ENCODE measurements at places on chromosomes 3 and 15. TPM values are rescaled to one million over a fixed set of nuclear protein-coding genes. Genes with fewer than 3 reads are reported as not detected.
A peak's percentile ranks its signal among the peaks of the same experiment; 100 is the strongest.

DNA sequence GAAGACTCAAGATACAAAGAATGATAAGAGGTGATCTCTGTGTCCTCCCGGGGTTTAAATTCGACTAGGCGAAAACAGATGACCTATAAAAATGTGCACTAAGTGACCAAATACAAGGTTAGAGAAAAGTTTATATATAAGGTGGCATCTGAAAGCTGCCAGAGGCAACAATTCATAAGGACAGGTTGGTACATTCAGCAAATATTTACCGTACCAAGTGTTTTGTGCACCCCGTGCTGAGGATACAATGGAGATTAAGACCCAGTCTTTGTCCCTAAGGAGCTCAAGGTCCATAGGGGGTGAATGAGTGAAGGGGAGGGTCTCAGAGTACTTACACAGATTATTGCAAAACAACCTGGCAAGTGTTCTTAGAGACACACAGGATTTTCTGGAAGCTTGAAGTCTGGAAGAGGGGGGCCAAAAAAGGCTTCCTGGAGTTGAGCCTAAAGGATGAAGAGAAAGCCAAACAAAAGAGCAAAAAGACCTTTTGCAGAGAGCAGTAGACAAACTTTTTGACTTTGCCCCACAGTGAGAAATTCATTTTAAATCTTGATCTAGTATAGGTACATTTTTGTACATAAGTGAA is 71.4 kb upstream of the LRIG1 start:
- no peak overlapping the region for H3K4me3 ChIP-seq
- H3K27ac ChIP-seq: no peak overlapping the region
- peaks cover 7% of the 10 kb centered on the region for H3K27me3 ChIP-seq
- DNase-seq: no peak
- H3K4me1 ChIP-seq: no peaks in the 10 kb centered on the region

The CRABP1 gene
- not detected for total RNA-seq

DNA sequence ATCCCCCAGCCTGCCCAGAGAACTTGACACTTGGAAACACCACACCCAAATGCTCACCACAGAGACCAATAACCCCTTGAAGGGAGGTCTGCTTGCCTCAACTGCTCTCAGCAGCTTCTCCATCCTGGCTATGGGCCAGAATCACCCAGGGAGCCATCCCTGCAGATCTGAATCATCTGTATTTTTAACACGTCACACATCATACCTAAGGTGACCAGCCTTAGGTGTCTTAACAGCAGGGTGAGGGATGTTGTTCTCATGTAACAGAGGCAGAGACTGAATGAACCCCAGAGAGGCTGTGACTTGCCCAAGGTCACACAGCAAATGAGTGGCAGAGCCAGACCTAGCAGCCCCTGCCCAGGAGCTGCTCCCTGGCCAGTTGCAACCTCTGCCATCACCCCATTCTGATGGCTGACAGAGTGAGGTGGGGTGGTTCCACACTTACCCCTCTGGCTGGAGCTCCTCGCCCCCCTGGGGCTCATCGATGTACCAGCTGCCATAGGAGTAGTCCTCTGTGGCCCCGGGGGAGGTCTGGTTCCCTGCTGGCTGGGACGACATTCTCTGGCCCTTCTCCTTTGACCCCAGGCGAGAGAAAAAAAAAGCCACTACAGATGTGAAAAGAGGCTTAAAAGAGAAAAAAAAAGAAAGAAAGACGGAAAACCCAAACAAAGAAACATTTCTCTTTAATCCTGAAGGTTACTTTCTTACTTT is 722 bp downstream of the STRA6 start:
- H3K36me3 ChIP-seq: no peaks in the 10 kb centered on the region
- no peak overlapping the region for H3K4me3 ChIP-seq
- no peaks in the 10 kb centered on the region for H3K27me3 ChIP-seq
- no peak for DNase-seq

DNA sequence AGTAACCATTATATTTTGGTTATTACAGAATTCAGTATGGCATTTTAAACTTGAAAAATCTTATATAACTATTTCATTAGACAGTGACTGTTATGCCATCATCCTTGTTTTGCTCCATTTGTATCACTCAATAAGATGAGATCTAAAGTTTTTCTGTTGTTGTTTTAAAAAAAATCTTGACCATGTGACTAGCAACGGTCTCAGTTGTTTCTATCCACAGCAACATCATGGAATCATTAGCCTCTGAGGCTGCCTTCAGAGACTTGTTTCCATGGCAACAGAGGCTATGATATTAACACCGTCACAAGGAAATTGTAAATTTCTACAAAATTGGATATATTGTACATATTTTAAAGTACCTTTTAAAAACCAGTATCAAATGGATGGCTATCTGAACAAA is 129.8 kb downstream of the DLG1 start:
- H3K4me3 ChIP-seq: no peak overlapping the region
- peaks cover 3% of the 10 kb centered on the region for H3K36me3 ChIP-seq
- no peak overlapping the region for H3K27ac ChIP-seq
- DNase-seq: no peak
- no peaks in the 10 kb centered on the region for H3K27me3 ChIP-seq

DNA sequence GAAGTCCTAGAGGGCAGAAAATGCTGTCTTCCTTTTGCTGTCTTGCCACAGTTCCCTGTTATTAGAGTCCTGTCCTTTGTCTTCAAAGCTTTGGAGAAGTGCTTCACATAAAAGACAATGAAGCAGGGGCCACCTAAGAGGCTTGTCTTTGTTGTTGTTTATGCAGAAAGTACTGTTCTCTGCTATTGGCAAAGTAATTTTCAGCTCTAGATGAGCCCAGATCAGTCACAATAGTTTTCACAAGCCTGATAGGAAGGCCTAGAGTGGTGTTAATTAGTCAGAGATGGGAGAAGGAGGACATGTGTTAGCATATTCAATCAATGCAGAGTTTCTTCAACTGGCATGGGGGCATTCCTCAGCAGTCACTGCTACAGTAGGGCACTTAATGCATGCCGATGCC is 300.0 kb downstream of the PTPRG start:
- H3K27ac ChIP-seq: no peak overlapping the region
- H3K4me1 ChIP-seq: no peaks in the 10 kb centered on the region
- no peak overlapping the region for H3K4me3 ChIP-seq
- peaks cover 2% of the 10 kb centered on the region for H3K27me3 ChIP-seq
- no peaks in the 10 kb centered on the region for H3K36me3 ChIP-seq

DNA sequence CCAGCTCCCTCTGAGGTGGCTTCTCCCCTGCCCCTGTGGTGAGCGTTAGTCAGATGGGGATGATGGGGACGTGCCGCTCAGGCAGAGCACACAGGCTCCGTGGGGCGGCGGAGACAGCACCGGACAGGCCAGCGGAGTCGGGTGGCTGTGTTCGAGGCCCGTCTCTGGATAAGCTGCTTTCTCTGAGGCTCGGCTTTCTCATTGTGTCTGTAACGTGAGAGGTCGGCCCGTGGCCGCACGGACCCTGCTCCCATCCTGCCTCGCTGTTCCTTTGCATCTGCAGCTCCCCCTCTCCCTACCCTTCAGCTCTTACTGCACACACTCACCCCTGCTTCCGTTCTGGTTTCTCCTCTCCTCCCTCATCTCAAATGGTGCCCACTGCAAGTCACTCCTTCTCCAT is 62.5 kb downstream of the FAM43A start:
- H3K27me3 ChIP-seq: no peaks in the 10 kb centered on the region
- H3K4me1 ChIP-seq: peaks cover 26% of the 10 kb centered on the region
- H3K36me3 ChIP-seq: no peaks in the 10 kb centered on the region
- H3K27ac ChIP-seq: no peak overlapping the region
- no peak for DNase-seq
- H3K4me3 ChIP-seq: no peak overlapping the region

DNA sequence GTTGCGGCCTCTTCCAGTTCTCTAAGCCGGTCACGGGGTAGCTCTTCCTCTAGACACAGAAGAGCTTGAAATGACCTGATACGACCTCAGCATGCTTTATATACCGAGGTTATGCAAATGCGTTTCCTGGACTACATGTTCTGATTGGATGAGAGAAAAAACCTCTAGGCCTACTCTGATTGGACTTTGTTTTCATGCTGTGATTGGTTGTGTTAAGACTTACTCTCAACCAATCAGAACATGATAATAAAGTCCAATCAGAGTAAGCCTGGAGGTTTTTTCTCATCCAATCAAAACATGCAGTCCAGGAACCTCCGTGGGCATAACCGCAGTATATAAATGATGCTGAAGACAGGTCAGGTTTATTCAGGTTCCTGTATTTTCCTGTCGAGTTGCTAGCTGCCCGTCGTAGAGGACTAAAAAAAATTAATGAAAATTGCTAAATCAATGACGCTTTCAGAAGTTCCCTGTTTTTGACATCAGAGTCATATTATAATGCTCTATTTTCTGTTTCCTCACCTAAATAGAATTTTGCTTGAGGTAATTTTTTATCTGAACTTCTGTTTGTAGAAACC is 177.4 kb downstream of the POTEB3 start:
- no peak for DNase-seq
- no peaks in the 10 kb centered on the region for H3K4me1 ChIP-seq
- no peak overlapping the region for H3K27ac ChIP-seq
- H3K4me3 ChIP-seq: no peak overlapping the region
- H3K27me3 ChIP-seq: no peaks in the 10 kb centered on the region
- no peaks in the 10 kb centered on the region for H3K36me3 ChIP-seq

- H3K27me3 ChIP-seq: no peaks in the 10 kb centered on the region
- DNase-seq: no peak
- H3K4me1 ChIP-seq: peaks cover 28% of the 10 kb centered on the region
- H3K36me3 ChIP-seq: no peaks in the 10 kb centered on the region
- peak overlapping the region; percentile 1 for H3K27ac ChIP-seq
These were observed 19.6 kb downstream of the CD86 start for GRCh38 chr3:122074621-122075265.

DNA sequence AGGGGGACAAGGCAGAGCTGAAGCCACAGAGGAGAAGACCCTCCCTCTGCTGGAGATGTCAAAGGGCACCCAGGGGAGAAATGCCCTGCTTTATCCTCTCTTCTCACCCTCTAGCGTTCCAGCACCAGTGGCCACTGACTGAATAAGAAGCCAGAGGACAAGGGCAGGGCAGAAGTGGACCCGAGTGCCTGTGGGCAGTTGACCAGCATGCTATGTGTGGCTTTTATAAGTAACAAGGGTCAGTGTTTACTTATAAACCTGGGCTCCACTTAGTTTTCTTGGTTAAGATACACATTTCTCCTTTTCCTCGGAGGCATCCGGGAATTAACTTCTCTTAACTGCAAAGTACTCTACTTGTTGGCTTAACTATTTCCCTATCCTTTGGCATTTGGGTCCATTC is 13.3 kb upstream of the HDAC11 start:
- H3K27ac ChIP-seq: no peak overlapping the region
- DNase-seq: no peak
- H3K4me1 ChIP-seq: no peaks in the 10 kb centered on the region
- no peaks in the 10 kb centered on the region for H3K27me3 ChIP-seq

Data from natural killer cell (primary cell).